ENCODE measurements at places on chromosomes 13 and 19. TPM values are rescaled to one million over a fixed set of nuclear protein-coding genes. Genes with fewer than 3 reads are reported as not detected.

CD70 gene
- total RNA-seq: 3.3 TPM

RSPH6A gene
- total RNA-seq: 0.11 TPM

JSRP1 gene
- total RNA-seq: 219 TPM

GRCh38 chr13:94236872-94237271 lies 242.6 kb downstream of the DCT start:
- DNase-seq: peak; percentile 25

GRCh38 chr19:4061178-4061682 lies 5.5 kb downstream of the ZBTB7A start:
- DNase-seq: no peak

DNA sequence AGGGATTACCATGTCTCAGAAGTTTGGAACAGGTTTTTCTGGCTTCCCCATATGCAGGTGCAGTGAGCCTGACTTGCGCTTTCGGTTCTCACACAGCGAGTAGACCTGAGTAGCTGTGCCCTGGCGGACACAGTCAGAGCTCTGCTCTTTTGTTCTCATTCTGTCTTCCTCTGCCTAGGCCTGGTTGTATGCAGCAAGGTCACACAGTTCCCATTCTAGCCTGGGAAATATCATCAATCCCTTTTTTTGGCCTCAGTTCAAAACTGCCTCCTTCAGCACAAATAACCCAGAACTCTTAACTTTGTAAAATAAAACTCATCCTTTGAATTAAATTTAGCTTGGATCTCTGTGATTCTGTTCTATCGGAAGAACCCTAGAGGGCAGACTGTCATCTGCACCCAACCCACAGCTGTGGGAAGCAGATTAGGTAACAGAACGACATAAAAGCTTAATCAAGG lies 10.2 kb downstream of the OXGR1 start:
- no peak for DNase-seq

- no peak for DNase-seq
These were observed 131.3 kb downstream of the OXGR1 start for GRCh38 chr13:96862999-96863398.

Data from LHCN-M2 (cell line).